ENCODE measurements at places on chromosomes 12 and 14.
A peak's percentile ranks its signal among the peaks of the same experiment; 100 is the strongest.

- DNase-seq, result peak; percentile 91
These were observed 991.9 kb downstream of the TMEM121 start for GRCh38 chr14:106518054-106518943.

DNA sequence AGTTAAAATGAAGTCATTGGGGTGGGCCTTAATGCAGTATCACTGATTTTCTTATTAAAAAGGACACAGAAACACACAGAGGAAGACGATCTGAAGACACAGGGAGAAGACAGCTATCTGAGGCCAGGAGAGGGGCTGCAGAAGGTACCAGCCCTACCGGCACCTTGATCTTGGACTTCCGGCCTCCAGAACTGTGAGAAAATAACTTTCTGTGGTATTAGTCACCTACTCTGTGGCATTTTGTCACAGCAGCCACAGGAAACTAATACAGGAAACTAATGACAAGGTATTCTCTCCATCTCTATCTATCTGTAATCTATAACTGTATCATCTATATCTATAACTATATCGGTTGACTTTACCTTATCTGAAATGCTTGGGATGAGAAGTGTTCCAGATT is 1149.5 kb downstream of the BCL11B start:
- DNase-seq, result no peak

DNA sequence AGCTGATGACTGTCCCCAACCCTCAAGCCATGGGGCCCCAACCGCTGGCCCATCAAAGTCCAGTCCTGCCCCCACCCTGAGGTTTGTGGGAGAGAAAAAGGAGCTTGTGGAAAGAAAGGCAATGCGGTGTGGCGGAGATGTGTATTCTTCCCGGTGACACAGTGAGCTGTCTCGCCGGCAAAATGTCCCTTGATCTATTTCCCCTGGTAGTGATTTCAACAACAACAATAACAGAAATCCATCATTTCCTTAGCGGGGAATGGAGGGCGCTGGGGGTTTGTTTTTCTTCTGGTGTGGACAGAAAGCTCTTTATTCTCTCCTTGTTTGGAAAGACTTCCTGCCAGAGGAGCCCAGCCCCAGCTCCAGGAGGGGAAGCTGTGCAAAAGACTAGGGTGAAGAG is 93.7 kb upstream of the LHX5 start:
- DNase-seq, result no peak

DNA sequence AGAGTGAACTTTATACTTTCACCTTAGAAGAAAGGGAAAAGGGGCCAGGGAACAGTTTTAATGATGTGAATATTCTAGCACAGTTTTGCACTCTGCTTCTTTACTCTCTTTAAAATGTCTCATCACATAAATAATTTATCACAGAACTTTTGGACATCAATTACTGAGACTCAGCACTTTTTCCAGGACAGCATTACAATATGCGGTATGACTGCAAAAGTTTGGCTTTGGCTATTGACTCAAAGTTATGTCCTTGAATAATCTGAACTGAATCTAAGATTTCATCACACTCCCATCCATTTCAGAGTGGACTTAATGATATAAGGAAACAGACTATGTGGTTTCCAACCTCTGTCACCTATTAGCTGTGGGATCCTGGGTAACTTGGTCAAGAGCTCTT is 11.7 kb downstream of the CCER1 start:
- no peak for DNase-seq

GRCh38 chr12:6764011-6764828 is 1.9 kb upstream of the PTMS start:
- DNase-seq, result peak; percentile 49

- no peak for DNase-seq
These were observed 1.1 kb downstream of the PAN2 start for GRCh38 chr12:56332512-56333196.

- DNase-seq, result no peak
These were observed 50.5 kb upstream of the ERGIC2 start for GRCh38 chr12:29431513-29431912.

DNA sequence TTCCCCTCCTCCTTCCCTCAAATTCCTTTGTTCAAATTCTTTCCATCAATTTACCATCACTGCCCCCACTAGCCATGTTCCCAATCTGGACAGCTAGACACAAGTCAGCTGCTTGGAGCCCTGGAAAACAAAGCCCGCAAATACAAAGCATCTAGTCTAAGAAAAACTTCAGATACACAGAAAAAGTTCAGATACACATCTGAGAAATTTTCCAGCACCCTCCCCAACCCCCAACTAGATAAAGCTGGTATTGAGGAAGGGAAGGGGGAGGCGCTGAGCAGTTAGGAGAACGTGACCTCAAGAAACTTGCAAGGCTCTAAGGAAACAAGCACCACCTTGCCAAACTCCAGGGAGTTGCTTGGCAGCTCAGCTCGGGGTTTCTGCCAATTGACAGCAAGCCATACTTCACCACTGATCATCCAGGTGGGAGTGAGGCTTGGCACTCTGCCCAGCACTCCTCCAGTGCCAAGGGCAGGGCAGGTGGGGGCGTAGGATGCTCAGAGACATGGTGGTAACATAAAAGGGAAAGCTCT is 5.1 kb upstream of the CNIH1 start:
- no peak for DNase-seq

GRCh38 chr12:117363056-117363662 is 1.7 kb upstream of the NOS1 start:
- DNase-seq, result no peak

DNA sequence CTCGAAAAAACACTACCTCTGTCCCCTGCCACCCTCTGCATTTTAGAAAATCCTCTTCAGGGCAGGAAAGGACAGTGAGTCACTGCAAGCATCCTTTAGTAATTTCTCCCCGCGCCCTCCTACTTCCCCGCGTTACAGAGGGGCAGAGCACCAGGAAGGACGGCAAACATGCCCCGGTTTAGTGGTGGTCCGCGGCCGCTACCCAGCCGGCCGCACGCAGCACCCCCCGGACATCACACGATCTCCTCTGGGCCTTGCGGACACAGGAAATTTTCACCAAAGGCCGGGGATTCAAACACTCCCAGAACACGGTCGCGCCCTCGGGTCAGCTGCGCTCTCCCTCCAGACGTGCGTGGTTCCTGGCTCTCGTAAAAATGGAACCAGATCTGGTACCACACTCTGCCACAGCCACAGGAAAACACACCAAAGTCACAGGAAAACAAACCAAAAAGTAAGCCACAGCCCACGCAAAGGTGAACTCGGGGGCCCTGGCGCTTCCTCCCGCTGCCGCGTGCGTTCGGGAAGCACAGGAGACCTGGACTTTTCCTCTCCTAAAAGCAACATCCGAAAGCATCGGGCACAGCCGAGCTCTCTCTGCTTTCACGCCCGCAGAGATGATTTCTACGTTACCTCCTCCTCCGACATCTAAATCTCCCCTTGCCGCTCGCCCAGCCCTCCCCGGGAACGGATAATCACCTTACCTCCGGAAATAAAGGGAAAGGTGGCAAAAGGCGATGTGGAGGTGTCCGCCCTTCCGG is 839 bp downstream of the SLC38A1 start:
- peak; percentile 38 for DNase-seq

GRCh38 chr12:45309836-45310626 is 94.1 kb downstream of the ANO6 start:
- no peak for DNase-seq

DNA sequence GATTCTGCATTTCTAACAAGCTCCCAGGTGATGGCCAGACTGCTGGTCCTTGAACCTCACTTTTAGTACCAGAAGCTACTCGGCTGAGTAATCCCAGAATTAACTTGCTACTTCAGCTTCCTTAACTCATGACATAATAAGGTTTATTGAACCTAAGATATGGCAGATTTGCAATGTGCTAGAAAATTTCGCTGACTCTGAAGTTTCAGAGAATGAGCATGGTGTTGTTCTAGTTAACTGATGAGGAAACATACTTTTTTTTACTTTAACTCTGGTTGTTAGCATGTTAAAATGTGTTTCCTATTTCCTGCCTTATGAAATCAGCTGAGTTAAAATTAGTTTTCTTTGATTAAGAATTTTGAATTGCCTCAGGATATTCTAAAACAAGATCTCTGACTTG is 23.1 kb upstream of the COX16 start:
- no peak for DNase-seq

GRCh38 chr12:66500091-66500490 is 178.8 kb downstream of the GRIP1 start:
- no peak for DNase-seq

GRCh38 chr14:93045965-93046704 is 69.6 kb downstream of the ITPK1 start:
- DNase-seq, result no peak

DNA sequence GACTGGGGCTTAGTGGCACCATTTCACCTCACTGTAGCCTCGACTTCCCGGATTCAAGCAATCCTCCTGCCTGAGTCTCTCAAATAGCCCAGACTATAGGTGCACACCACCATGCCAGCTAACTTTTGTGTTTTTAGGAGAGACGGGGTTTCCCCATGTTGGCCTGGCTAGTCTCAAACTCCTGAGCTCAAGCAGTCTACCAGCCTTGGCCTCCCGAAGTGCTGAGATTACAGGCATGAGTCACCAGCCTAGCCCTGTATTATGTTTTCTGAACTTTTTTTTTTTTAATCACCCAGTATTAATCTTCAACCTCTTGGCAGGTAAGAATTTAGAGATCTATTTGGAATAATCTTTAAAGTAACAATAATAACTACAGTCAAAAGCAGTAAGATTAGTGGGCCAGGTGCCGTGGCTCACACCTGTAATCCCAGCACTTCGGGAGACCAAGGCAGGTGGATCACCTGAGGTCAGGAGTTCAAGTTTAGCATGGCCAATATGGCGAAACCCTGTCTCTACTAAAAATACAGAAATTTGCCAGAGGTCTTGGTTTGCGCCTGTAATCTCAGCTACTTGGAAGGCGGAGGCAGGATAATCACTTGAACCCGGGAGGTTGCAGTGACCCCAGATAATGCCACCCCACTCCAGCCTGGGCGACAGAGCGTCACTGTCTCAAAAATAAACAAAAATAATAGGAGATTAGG is 8.6 kb downstream of the NANOG start:
- no peak for DNase-seq

GRCh38 chr12:109725321-109726105 is 11.9 kb downstream of the FAM222A start:
- no peak for DNase-seq

DNA sequence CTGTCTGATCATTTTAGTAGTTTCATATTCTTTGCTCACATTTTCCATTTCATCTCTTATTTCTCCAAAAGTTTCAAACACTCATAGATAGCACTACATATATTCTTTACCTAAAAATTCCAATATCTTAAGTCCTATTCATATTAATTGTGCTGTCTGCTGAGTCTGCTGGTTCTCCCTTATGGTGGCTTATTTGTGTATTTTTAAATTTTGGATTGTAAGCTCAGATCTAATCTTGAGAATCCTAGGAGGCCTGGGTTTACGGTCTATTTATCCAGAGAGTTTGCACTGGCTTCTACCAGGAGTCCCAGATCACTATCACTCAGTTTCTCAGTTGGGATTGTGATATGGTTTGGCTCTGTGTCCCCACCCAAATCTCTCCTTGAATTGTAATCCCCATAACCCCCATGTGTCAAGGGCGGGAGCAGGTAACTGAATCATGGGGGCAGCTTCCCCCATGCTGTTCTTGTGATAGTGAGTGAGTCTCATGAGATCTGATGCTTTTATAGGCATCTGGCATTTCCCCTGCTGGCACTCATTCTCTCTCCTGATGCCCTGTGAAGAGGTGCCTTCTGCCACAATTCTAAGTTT is 10.2 kb downstream of the NT5DC3 start:
- DNase-seq, result no peak

GRCh38 chr14:21874167-21874566 is 200.5 kb upstream of the OR4E1 start:
- no peak for DNase-seq

GRCh38 chr14:94936401-94936892 is 166.5 kb upstream of the GSC start:
- no peak for DNase-seq

DNA sequence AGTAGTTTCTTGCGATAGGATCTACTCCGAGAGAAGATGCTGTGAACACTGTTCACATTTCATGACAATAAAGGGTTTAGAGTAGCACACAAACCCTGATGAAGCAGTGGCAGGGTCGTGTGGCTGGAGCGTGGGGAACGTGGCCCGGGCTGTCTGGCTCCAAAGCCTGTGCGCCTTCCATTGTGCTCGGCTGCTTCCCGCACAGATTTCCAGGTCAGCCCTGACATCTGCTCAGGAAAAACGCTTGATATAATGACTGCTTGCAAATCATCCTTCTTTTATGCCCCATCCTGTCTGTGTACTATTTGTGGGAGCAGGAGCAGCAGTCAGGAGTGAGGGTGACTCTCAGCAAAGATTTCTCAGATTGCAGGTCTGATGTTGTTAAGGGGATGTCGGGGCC is 78.6 kb downstream of the EML1 start:
- DNase-seq, result no peak

DNA sequence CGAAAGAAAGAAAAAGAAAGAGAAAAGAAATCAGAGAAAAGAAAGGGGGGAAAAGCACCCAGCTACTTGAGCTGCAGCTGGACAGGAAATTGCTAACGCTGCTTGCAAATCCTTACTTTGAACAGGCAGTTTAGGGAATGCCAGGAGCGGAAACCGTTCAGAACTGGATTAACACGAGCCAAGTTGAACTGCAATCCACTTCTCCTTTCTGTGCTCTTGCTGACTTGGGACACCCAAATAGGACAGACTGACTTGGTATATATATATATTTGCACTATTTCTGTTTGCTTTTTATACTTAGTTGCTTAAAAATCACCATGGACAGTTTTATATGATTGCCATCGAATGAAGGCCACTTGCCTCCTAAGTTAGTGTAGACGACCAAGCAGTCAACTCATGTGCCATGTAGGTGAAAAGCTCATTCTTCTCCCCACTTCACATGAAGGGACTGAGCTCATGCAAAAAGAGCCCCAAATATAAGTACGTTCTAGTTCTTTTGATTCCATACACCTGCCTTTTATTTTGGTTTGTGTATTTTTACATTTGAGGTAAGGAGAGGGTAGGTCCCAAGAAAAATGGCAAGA is 5.5 kb downstream of the DUSP6 start:
- no peak for DNase-seq

- no peak for DNase-seq
These were observed 31.5 kb upstream of the SYNDIG1L start for GRCh38 chr14:74457565-74457895.

GRCh38 chr12:27453421-27453820 is 6.9 kb downstream of the SMCO2 start:
- DNase-seq, result no peak

DNA sequence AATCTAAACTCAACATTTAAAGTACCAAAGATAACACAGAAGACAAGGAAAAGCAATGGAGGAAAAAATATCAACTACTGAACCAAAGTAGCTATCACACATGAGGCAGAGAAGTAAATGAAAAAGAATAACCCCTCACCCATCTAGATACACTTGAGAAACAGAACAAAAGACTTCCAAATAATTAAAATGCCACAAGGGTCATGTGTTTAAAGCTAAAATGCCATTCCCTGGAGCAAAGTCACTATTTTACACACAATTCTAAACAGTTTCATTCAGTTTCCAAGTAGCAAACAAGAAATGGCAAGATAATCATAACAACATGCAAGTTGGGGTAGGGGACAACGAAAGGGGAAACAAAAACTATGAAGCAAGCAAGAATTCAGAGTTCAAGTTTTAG is 12.0 kb downstream of the OSBPL8 start:
- no peak for DNase-seq

GRCh38 chr12:19630536-19630935 is 191.2 kb downstream of the AEBP2 start:
- no peak for DNase-seq

GRCh38 chr12:51752234-51752889 is 96.2 kb downstream of the FIGNL2 start:
- DNase-seq, result no peak

Data from activated naive CD8-positive, alpha-beta T cell treated with anti-CD3 and anti-CD28 coated beads, Interleukin-2, amount 50 U/mL, for 24 hours (primary cell).